ENCODE measurements at places on chromosomes 3 and 15.

- DNase-seq = no peak
Observed at GRCh38 chr3:18740631-18741583, 315.8 kb upstream of the SATB1 start.

GRCh38 chr15:74821790-74822158 lies 4.7 kb upstream of the CPLX3 start:
- no peak for DNase-seq

- DNase-seq = no peak
Observed at GRCh38 chr3:85502148-85502875, 543.5 kb downstream of the CADM2 start.

DNA sequence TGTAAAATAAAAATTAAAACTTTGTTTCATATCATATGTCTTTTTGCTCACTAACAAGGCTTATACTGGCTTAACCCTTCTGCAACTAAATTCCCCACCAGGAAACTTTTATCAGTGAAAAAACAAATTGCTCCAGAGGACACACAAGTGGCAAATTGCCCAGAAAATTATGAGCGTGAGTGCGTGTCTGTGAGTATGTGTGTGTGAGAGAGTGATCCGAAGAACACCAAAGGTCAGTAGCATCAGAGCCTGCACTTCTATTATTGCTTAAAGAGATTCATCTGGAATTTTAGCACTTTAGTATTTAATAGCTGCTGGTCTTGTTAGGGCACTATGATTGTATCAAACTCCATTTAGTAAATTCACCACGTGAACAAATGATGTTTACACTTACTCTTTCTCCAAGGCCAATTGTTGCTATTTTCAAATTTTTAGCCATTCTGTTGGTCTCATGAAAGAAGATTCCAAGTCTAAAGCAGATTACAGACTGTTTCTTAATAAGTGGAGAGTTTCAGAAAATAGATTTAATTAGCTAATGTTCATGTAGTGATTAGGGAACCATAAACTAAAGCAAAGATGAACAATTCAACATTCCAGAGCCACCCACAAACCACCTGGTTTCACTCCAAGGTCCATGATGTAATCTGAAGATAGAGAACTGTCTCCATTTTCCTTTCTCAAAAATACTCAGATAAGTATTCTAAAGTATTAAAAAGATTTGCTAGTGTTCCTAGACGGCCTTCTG lies 91.1 kb upstream of the IL12A start:
- DNase-seq = no peak

DNA sequence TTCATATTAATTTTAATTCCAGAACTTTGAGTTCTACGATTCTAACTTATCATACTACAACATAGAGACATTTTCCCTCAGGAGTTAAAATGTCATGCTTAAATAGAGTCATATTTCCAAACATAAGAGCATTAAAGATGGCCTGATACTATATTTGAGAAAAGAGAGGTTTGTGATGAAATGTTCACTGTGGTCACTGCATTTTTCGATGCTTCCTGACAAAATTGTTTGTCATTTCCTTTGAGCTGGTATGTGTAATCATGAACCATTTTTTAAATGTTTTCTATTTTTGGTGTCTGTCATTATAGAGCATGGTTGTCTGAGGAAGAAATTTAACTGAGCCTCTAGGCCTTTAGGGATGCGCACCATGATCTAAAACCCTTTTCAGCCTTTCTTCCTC lies 721.4 kb upstream of the NR2F2 start:
- DNase-seq = no peak

GRCh38 chr15:74387621-74388362 lies 20.3 kb upstream of the CYP11A1 start:
- no peak for DNase-seq

DNA sequence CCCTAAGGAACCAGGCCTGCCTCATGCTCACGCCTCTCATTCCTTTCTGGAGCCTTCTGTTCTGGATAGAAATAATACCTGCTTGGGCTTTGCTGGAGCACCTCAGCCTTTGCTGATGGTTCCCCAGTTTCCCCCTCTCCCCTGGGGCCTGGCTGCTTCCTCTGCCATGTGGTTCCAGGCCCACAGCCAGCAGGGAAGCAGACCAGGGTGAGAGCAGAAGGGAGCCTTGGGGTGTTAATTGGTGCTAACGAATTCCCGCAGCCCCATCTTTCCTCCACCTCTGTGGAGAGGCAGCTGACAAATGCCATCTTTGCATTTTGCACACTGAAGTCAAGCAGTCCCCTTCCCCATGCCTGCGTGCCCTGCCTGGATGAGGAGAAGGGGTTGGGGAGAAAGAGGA lies 13.1 kb upstream of the CORO2B start:
- DNase-seq = no peak

DNA sequence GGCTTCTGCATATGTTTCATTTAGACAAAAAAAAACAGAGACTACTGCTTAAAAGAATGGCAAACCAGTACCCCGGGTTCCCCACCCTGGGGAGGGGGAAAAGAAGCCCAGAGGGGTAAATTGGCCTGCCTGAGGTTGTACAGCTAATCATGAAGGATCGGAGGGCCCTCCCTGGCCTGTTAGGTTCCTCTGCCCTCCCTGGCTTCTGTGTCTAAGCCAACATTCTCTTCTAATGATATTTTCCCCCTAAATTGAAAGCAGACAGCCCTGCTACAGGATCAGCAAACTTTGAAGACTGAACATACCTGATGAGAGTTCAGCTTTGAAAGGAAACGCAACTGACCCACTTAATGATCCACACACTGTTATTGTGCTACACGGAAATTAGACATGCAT lies 2.5 kb downstream of the ARHGAP31 start:
- no peak for DNase-seq

DNA sequence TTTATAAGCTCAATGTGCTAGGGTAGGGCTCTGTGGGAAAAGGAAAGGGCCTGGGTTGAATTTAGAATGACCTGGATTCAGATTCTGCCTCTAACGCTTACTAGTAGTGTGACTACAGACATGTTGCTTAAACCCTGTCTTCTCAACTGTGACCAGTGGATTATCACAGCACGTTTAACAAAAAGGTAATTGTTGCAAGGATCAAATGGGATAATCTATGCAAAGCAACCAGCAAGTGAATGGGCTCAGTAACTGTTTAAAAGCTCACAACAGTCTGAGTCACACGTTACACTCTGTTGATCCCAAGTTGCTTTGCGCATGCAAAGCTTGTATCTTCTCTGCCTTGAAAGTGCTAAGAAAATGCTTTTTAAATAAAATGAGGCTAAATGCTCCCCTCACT lies 236.5 kb downstream of the IL20RB start:
- no peak for DNase-seq

DNA sequence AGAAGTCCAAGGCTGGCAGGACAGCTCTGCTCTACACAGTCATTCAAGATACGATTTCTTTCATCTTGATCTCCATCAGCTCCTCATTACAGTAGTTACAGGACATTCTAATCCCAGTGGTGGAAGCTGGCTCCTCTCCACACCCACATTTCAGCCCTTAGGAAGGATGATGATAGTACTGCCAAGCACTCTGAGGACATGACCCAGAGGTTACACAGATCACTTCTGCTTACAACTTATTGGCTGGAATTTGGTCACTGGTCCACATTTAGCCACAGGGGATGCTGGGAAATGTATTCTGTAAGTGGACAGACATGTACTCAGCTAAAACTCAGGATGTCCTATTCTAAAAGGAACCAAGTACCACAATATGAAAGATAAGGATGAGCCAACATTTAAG lies 77.1 kb downstream of the IQCH start:
- DNase-seq = peak; percentile 12

DNA sequence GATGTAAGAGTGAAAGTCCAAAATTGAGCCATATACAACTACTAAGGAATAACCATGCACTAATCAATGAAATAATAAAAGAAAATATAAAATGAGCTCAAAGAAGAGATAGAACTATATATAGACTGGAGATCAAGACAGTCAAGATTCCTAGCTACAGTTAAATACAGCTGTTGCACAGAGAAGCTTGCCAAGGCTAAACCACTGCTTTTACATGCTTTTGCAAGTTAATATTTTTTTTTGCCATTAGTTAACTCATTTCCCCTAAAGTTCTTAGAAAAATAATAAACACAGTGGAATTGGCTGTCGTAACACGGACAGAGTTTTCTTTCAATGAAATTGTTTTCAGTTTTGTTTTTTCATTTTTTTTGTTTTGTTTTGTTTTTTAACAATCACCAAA lies 123.0 kb downstream of the VGLL3 start:
- no peak for DNase-seq

DNA sequence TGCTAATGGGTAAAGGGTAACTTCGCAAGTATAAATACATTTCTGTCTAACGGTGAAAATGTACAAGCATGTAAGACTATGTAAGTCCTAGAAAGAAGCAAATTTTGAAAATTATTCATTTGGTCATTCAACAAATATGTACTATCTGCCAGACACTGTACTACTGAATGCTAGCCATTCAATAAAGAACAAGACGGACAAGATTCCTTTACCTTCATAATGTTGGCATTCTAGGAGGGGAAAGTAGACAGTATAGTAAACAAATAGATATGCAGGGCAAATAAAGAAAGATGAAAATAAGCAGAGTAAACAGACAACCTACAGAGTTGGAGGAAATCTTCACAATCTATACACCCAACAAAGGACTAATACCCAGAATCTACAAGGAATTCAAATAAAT lies 32.7 kb downstream of the C3orf70 start:
- DNase-seq = no peak

DNA sequence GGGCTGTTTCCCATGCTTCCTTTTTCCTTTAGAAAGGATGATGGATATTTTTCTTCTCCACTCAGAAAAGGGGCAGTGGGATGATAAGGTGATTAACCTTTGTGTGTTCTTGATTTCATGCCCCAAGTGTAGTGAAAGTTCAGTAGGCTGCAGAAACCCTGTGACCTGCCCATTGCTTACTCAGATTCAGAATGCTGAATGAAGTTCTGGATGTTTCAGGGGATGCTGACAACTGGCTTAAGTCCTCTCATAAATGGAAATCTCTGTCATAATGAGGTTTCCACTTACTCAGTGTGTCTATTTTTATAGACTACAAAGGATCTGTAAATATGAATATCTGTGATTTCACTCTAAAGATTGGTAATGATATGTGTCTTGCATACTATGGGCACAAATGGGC lies 471.3 kb upstream of the TPRG1 start:
- no peak for DNase-seq

DNA sequence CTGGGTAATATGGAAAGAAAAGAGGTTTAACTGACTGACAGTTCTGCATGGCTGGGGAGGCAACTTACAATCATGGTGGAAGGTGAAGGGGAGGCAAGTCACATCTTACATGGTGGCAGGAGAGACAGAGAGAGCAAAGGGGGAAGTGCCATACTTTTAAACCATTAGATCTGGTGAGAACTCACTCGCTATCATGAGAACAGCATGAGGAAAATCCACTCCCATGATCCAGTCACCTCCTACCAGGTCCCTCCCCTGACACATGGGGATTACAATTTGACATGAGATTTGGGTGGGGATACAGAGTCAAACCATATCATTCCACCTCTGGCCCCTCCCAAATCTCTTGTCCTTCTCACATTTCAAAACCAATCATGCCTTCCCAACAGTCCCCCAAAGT lies 16.0 kb upstream of the ACOX2 start:
- DNase-seq = no peak

- peak; percentile 22 for DNase-seq
Observed at GRCh38 chr3:135915206-135915605, 50.3 kb upstream of the PPP2R3A start.

DNA sequence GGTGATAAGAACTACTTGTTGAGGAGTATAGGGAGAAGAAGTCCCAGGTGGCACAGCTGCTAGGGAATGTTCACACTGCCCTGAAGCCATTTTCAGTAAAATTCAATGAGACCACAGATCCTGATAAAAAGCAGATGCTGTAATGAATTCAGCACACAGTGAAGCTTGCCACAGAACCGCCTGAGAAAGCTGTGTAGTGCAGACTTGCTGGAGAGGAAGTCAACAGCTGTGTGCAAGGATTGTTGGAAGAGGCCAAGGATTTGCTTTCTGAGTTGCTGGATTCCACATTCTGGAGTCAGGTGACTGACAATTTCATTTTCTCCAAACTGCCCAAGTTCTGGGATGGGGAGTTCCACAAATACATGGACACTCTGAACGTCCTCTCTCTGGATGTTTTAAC lies 70.9 kb downstream of the ANP32A start:
- no peak for DNase-seq

GRCh38 chr3:32577174-32577573 lies 6.5 kb upstream of the DYNC1LI1 start:
- DNase-seq = no peak

GRCh38 chr15:66765478-66766281 lies 63.6 kb downstream of the SMAD6 start:
- no peak for DNase-seq

DNA sequence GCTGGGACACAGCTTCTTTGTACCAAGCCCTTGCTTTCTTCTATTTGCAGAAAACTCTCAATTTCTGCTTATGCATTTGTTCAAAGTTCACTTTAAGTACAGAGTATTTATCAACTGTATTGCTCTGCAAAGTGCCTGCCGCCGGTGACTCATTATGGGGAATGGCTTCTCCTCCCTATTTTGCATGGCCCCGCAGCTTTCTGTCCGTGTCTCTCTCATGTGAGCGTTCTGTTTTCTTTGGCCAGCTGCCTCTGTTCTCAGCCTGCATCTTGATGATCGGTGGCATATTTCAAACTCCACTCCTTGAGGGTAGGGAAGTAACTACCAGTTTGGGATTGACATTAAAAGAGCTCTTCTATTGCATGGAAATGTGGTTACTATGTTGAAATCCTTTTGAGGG lies 28.6 kb upstream of the ST8SIA2 start:
- no peak for DNase-seq

- DNase-seq = no peak
Observed at GRCh38 chr3:134810052-134810435, 15.0 kb downstream of the EPHB1 start.

- no peak for DNase-seq
Observed at GRCh38 chr3:118204052-118204656, 830.5 kb downstream of the IGSF11 start.

- no peak for DNase-seq
Observed at GRCh38 chr3:44013967-44014366, 227.7 kb upstream of the TOPAZ1 start.

DNA sequence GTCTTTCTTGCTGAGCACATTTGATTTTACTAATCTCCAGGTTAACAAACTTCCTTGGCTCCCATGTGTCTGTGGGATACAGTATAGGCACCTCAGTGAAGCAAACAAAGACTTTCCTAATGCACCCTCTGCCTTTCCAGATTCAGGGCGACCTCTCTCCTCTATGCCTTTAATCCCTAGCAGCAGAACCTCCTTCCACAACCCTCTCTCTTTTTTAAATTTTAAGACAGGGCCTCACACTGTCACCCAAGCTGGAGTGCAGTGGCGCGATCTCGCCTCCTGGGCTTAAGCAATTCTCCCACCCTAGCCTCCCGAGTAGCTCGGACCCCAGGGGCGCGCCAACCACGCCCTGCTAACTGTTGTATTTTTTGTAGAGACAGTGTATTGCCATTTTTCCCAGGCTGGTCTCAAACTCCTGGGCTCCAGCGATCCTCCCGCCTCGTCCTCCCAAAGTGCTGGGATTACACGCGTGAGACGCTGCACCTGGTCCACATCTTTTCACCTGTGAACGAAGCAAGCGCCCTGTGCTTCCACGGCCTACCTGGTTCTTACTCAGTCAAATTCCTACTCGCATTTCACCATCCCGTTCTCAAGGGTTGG lies 1.7 kb upstream of the HACD3 start:
- DNase-seq = no peak

- DNase-seq = peak; percentile 67
Observed at GRCh38 chr3:71955240-71956068, 170.5 kb upstream of the PROK2 start.

GRCh38 chr3:134389865-134390264 lies 15.6 kb upstream of the AMOTL2 start:
- DNase-seq = no peak

- no peak for DNase-seq
Observed at GRCh38 chr3:110886222-110886893, 185.3 kb upstream of the NECTIN3 start.

GRCh38 chr3:3707858-3708768 lies 91.1 kb upstream of the LRRN1 start:
- no peak for DNase-seq

All from RKO (cell line).